ENCODE measurements at places on chromosomes 13 and 19. TPM values are rescaled to one million over a fixed set of nuclear protein-coding genes. Genes with fewer than 3 reads are reported as not detected.

GRCh38 chr19:38144667-38145066, 79.4 kb downstream of the DPF1 start:
- no peak for DNase-seq

The MRPL4 gene
- 218 TPM for total RNA-seq

GRCh38 chr19:55247621-55248099, 11.2 kb downstream of the PPP6R1 start:
- DNase-seq = no peak

DNA sequence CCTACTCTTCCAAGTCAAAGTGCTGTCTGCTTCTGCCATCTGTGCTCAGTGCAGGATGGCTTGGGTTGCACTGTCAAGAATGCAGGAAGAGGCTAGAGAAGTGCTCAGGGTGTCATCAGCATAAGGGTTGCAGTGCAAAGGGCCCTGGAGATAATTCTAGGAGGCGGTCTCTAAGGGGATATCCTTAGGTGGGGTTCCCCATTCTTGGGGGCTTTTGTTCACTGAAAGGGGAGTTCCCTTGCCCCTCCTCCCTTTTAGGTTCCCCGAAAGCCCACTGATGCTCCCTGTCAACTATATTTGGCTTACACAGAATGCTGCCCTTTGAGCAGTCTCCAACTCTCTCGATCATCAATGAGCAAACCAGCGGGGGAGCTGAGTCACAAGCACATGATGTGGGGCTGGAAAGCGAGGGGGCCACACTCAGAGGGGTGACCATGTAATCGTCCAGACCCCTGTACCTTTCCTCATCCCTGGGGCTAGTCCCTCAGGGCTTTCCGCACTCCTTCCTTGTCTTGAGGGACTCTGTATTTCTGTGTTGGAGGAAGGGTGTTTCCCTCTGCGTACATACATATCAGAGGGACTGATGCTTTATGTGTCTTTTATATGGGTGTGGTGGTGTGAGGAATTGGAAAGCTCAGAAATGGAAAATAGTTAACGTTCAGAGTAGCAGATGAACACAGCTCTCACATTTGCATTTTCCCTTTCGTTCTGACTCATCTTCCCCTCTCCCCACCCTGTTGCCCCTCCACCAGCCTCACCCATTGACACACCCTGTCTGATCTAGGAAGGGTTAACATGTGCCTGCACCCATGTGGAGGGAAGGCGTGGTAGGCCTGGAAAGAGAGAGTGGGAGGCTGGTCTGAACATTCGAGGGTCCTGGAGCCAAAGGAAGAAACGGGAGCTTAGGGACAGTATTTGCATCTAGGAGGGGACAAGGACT, 6.7 kb downstream of the ZBTB32 start:
- peak; percentile 26 for DNase-seq

The NLRP11 gene
- not detected for total RNA-seq

GRCh38 chr13:32142956-32143375, 111.4 kb downstream of the FRY start:
- DNase-seq = no peak

DNA sequence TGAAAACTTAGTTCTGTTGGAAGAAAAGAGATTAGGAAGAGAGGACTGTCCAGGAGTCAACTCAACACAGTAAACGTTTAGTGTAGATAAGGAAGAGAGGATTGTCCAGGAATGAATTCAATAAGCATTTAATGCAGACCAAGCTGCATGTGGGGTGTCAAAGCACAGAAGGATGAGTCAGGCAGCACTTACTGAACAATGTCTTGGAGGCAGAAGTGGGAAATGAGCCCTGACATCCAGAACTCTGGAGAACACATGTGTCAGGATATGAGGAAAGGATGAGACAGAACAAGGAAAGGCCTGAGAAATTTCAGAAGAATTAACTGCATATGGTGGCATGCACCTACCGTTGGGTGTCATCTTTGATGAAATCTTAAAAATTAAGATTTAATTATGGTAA, 429.2 kb upstream of the HTR2A start:
- DNase-seq = no peak

DNA sequence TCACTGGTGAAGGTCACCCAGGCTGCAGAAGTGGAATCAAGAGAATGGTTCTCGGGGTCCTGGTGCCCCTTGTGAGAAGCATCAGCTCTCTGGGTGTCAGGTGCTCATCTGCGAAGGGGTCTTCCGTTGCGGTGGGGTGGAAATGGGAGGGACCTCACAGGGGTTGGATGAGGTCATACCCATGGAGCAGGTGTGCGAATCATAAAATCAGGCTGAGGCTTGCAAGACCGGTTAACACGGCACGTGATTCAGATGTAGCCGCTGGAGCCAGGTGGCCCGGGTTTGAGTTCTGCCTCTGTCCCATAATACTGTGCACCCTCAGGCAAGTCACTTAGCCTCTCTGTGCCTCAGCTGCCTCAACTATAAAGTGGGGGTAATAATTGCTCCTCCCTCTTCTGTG, 3.9 kb upstream of the KLK15 start:
- no peak for DNase-seq

DNA sequence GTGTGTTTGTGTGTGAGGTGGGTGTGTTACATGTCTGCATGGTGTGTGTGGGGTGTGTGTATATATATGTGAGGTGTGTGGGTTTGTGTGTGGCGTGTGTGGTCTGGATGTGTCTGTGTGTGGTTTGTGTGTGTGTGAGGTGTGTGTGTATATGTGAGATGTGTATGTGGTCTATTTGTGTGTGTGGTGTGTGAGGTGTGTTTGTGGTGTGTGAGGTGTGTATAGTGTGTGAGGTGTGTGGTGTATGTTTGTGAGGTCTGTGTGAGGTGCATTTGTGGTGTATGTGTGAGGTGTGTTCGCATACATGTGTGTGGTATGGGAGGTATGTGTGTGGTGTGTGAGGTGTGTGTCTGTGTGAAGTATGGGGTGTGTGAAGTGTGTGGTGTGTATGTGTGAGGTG, 12.5 kb upstream of the TNFRSF19 start:
- DNase-seq = no peak

The KIR3DL2 gene
- not detected for total RNA-seq

The ADPRHL1 gene
- total RNA-seq = 2.8 TPM

GRCh38 chr13:83008212-83008929, 873.9 kb downstream of the SLITRK1 start:
- no peak for DNase-seq

DNA sequence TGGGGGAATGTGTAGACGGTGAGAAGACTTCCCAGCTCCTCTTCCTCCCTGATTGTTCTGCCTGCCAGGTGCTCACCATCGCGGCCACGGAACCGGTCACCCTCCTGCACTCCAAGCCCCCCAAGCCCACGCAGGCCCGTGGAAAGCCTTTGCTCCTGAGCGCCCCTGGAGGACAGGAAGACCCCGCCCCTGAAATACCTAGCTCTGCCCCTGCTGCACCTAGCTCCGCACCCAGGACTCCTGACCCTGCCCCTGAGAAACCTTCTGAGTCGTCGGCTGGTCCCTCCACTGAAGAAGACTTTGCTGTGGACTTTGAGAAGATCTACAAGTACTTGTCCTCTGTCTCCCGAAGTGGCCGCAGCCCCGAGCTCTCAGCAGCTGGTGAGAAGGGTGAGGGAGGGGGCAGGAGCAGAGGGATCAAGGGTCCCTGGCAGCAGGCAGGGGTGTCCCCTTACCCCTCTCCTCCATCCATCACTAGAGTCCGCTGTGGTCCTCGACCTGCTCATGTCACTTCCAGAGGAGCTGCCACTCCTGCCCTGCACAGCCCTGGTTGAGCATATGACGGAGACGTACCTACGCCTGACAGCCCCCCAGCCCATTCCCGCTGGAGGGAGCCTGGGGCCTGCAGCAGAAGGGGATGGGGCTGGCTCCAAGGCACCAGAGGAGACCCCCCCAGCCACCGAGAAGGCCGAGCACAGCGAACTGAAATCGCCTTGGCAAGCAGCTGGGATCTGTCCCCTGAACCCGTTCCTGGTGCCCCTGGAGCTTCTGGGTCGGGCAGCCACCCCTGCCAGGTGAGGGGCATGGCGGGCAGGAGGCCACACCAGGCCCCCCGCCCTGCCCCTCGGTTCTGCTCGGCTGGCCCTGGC, 2.1 kb downstream of the SNAPC2 start:
- DNase-seq = no peak

DNA sequence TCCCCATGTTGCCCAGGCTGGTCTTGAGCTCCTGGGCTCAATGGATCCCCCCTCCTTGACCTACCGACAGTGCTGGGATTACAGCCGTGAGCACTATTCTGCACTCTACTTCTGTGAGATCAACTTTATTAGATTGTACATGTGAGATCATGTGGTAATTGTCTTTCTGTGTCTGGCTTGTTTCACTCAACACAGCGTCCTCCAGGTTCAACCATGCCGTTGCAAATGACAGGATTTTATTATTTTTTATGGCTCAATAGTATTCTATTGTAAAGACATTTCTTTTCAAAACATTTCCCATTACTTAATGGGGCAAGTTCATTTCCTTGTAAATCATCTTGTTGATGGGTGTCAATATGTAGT, 1.5 kb upstream of the OBI1 start:
- DNase-seq = no peak

DNA sequence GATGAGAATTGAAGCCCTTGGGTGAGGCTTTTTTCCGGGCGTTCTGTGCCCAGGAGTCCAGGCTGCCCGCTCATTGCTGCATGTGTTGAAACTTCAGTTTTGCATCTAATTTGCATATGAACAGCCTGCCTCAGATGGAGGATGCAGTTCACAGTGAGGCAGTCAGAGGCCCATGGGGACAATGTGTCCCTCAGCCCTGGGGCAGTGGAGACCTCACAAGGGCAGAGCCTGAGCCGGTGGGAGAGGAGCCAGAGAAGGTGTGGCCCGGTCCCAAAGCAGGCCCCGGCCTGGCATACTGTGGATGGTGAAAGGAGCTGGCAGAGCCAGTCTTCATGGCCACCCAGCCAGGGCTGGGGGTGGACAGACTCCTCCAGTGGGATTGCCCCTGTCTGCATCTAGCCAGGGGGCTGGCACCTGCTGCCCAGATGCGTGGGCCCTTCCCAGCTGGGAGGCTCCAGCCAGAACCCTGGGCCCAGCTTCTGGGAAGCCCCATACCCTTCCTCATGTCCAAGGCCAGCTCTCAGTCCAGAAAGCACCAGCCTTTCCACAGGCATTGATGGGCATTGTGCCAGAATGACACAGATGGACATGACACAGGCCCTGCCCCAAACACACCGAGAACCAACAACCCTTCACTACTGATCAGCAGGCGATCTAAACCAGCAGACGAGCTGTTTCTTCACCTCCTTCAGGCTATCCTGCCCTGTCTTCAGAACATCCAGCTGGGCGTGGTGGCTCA, 32.9 kb upstream of the KCTD15 start:
- no peak for DNase-seq

- DNase-seq = no peak
Observed at GRCh38 chr13:37407156-37407555, 191.4 kb downstream of the POSTN start.

- DNase-seq = no peak
Observed at GRCh38 chr13:34065928-34066327, 248.0 kb downstream of the RFC3 start.

DNA sequence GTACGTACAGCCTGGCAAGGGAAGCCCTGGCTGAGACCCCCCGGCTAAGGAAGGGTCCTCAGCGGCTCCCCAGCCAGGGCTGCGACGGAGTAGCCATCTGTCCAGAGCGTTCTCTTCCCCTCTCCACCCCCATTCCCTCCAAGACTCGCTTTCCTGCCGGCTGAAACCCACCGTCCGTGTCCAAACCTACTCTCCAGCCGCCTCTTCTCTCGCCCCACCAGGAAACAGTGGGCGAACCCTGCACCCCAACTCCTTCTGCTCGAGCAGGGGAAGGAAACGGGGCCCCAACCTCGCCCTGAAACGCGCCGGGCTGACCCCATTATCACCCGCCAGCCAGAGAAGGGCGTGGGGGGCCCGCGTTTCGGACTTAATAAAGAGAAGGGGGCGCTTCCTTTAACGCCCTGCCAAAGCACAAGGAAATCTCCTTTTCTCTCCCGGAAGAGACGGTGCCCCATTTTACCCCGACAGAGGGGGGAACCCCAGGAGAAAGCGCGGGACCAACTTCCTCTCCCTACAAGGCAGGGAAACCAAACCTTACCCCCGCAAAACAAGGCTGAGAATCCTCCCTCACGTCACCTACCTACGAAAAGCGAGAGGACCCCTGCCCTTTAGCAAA, 2.5 kb downstream of the ZC3H4 start:
- peak; percentile 17 for DNase-seq

The KATNAL1 gene
- 29.8 TPM for total RNA-seq

The CYP4F22 gene
- not detected for total RNA-seq

GRCh38 chr13:75770592-75771011, 134.5 kb downstream of the LMO7 start:
- DNase-seq = no peak

- no peak for DNase-seq
Observed at GRCh38 chr13:52652980-52653303, 306 bp downstream of the SUGT1 start.

The CRLF1 gene
- 6.6 TPM for total RNA-seq

The PPM1N gene
- total RNA-seq = not detected

- DNase-seq = no peak
Observed at GRCh38 chr13:39957868-39958677, 302.6 kb downstream of the COG6 start.

DNA sequence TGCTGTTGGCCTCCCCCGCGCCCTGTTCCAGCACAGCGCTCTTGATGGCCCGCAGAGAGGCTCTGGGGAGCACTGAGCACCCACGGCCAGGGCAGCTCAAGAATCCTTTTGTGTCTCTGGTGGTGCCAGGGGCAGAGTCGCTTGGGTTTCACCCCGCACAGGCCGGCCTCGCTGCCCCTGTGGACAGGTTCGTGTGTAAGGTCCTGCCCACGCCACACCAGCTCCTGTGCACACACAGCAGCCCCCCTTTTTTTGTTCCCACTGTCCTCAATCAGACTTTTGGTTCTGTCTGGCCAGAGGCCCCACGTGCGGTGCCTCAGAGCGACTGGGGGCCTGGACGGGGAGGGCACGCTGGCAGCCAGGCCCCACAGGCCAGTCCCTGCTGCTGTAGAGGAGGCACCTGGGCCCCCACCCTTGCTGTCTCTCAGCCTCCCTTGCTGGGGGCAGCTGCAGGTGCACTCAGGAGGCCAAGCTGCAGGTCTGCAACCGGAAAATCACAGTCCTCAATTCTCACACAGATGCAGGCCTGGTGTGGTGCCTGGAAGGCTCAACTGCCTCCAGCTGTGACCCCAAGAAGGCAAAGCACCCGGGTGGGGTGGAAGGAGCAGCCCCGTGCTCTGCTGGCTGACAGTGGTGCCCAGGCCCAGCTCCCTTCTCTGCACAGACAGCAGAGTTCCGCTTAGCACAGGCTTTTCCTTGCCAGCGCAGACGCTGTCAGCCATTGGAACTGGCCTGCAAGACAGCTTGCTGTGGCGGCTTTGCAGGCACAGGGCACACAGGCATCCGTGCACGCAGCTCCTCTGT, 12.6 kb upstream of the F7 start:
- DNase-seq = no peak

DNA sequence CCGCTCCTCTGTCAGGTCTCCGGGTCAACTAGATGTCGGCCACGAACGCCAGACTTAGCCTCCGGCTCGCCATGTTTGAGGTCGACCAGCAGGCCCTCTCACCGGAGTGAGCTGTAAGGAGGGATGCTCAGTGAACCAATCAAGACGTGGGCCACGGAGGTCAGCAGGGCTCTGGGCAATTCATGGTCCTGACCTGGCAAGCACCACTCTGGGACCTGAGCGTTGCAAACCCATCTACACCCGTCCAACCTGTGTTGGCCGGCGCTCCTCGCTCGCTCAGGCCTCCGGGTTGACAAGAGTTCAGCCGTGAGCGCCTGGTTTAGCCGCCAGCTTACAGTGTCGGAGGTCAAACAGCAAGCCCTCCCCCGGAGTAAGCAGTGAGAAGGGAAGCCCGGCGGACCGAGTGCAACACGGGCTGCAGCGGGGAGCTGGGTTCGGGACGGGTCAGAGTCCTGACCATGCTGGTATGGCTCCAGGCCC, 1361.9 kb downstream of the UQCRFS1 start:
- no peak for DNase-seq

GRCh38 chr19:13339869-13340268, 166.4 kb downstream of the CACNA1A start:
- no peak for DNase-seq

The CGB1 gene
- total RNA-seq = not detected

Data from MG63 (cell line).